ENCODE measurements at places on chromosomes 7 and 10.
A peak's percentile ranks its signal among the peaks of the same experiment; 100 is the strongest.

DNA sequence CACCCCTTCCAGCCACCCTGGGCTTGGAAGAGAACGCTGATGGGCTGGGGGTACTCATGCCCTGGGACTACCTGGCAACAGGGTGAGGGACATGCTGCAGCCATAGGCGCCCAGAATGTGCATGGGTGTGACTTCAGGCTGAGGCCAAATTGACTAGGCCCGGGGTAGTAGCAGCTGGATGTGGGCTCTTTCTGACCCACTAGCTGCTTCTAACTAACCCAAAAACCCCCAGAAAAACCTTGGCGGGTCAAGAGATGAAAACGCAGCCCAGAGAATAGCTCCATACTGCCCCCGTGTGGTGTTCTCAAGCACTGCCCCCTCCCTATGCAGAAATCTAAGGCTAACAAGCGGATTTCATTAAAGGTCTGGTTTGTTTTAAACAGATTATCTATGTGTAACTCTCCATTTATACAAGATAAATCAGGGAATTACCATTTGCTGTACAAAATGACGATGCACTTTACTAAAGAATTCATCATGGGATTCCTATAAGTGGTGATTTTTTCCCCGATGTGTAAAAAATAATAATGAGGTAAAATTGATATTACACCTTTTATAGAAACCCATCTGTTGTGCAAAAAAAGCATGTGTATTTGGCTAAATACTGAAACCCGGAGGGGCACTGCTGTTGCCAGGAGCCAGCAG lies 4.2 kb downstream of the SMARCD3 start:
- peak; percentile 49 for DNase-seq

GRCh38 chr7:133053321-133053891 lies 28.5 kb downstream of the CHCHD3 start:
- no peak for DNase-seq

DNA sequence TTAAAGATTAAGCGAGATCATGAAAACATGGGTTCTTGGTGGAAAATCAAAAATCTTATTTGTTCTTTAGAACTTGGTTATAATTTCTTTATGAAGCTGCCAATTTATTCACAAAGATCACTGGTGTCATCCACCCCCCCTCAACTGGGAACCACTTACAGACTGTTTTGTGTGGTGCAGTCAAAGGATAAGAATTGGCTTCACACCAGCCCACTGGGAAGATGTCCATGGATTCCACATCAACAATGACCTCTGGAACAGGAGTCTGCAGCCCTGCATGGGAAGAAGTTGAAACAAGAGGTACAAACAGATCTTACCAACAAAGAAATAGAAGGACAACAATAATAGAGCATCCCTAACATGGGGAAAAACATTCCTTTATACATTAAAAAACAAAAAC lies 205.2 kb downstream of the SFMBT2 start:
- DNase-seq = no peak

DNA sequence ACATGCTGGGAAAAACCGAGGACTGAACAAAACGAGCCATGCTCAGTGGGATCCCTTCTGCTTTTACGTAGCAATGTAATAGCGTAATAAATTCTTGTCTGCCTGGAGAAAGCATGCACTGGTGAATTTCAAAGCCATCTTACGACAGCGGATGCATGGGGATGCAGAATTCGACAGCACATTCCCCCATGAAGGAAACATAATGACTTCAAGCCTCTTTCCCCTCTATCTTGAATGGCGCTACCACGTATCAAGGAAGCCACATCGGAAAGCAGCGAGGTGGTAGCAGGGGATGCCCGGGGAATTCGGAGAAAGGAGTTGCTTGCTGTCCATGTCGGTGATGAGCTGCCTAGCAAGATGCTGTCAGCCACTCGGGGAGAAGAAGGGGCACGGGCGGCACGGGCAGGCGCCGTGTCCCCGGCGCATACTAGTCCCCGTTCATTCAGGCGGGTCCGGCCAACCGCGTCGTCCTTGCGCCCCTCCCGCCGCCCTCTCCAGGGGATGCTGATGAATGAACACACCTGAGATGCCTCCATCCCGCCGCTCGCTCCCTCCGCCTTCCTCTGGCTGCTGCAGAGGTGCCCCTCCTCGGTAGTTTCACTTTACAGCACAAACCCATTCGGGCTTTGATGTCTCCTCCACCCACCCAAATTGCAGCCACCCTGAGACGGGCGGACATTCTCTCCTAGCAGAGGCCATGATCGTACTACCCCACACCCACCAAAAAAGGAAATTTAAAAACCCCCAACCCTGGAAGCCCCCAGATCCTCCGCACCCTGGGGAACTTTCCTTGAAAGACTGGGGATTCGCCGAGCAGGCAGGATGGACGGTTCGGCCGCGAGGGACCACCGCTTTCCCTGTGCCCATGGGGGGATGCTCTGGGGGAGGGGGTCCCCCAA lies 644 bp downstream of the SORBS1 start:
- peak; percentile 37 for DNase-seq

GRCh38 chr10:36048236-36048635 lies 406.1 kb upstream of the FZD8 start:
- no peak for DNase-seq

DNA sequence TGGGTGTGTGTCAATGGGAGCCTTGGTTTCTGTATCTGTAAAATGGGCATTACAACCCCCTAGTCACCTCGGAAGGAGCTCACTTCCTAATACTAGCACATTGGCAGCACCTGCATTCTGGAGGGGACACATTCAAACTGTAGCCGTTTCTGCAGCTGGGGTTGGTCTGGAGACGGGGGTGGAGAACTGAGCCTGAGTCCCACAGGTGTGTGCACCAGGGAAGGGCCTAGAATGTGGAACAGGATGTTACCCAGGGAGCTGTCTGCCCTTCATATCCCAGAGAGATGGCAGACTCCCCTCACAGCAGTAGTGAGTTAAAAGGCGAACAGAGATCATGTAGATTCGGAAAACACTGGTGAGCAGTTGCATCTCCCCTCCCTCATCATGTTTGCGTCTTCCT lies 272.8 kb upstream of the ZNF32 start:
- DNase-seq = no peak

DNA sequence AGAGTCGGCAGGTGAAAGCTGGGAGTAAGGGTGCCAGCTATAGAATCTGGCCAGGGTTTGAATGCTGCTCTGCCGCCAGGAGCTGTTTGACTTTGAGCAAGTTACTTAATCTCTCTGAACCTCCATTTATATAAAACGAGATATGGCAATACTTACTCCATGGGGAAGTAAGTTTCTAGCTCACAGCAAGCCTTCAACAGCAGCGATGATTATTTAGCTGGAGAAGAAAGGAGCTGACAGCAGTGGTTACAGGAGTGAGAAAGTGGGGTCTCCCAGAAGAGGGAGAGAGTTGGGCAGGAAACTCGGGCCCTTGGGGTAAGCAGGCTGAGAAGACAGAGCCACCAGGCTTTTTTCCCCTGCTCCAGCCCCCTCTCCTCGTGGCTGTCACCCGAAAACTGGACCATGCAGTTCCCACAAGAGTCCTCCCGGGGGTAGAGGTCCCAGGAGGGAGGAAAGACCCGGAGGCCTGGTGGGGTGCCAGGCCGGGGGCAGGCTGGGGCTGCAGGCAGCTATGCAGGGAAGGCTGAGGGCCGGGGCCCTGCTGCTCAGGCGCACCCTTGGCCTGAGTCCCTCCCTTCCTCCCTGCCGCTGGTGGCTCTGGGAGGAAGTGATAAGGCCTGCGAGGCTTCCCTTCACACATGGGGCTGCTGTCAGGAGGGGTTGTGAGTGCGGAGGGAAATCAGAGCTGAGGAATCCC lies 3.5 kb downstream of the NOS3 start:
- DNase-seq = no peak

DNA sequence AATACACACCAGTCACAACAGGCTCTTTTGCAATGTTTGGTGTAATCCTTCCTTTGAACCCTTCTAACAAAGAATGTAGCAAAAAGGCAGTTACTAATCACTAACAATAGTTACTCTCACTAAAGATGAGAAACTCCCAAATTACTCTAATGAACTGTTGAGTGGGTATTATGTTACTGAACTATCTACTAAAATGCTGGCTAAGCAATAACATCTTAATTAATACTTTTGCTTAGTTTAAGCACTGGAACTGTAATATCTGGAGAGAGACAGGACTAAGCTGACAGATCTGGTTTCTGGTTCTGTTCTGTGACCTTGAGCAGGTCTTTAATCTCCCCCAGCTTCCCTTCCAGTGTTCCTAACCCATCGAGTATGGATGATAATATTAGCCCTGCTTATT lies 241.7 kb downstream of the CHCHD3 start:
- no peak for DNase-seq

- DNase-seq = no peak
These were observed 161.5 kb downstream of the FGFR2 start for GRCh38 chr10:121436630-121437341.

DNA sequence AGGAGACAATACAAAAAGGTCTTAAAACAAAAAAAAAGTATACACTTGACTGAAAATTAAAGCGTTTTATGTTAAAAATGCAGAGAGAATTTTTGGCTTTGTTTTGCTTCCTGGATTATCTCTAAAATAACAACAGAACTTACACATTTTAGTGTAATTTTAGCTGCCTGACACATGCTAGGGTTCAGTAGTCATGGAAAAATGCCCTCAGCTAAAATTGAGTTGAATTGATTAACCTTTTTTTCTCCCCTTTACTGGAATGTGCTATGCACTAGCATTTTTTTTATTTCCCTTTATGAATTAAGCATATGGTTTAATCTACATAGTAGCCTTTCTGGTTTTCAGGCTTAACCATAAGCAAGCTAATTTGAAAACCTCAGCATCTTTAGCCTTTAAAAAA lies 89.9 kb downstream of the ZNF277 start:
- no peak for DNase-seq

DNA sequence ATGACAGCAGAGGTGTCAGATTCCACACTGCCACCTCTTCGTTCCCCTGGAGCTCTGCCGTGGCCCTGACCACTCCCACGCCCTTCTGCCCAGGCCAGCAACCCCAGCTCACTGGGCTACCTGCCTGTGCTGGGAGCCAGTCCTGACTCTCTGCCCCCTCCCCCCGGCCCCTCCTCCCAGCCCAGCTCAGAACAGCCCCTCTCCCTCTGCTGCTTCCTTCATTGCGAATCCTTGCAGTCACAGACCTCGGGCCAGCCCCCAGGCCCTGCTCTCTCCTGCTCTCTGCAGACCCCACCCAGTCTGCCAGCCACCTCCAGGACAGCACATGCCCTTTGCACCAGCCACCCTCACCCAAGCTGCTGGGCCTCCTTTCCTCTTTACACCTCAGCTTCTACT lies 60.4 kb downstream of the TCERG1L start:
- no peak for DNase-seq

- no peak for DNase-seq
These were observed 28.6 kb downstream of the REEP3 start for GRCh38 chr10:63549810-63550209.

- no peak for DNase-seq
These were observed 188.6 kb downstream of the CUX1 start for GRCh38 chr7:102005933-102006480.

DNA sequence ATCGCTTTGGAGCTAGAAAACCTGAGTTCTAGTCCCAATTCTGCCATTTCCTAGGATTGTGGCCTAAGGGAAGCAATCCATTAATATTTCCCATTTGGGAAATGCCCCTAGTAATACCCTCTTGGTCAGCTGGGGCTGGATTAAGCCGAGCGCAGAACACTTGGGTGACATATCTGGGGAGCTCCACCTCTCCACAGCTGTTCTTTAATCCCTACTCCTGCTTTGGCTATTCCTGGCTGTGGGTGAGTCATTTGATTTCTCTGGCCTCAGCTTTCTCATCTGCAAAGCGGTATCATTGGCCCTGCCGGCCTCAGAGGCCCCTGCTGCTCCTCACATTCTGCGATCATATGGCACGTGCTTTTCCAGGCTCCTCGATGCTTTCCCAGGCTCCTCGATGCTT lies 108.3 kb downstream of the BUB3 start:
- no peak for DNase-seq

DNA sequence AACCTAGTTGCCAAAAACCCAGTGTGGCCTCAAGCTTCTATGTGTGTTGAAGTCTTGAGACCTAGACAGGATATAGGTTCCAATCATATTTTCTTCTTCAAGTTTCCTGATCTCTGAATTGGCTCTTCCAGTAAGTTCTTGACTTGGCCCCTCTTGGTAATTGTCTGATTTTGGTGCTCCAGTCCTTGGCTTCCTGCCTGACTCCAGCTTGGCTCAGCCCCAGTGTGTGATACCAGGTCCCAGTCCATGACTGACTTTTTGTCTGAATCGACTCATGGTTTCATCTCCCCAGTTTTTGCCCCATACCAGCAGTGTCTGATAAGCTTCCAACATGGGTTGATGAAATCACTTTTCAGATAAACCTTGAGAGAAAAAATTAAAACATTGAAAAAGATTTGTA lies 72.3 kb downstream of the FAS start:
- DNase-seq = no peak

GRCh38 chr10:106387063-106387462 lies 777.4 kb downstream of the SORCS1 start:
- DNase-seq = no peak

DNA sequence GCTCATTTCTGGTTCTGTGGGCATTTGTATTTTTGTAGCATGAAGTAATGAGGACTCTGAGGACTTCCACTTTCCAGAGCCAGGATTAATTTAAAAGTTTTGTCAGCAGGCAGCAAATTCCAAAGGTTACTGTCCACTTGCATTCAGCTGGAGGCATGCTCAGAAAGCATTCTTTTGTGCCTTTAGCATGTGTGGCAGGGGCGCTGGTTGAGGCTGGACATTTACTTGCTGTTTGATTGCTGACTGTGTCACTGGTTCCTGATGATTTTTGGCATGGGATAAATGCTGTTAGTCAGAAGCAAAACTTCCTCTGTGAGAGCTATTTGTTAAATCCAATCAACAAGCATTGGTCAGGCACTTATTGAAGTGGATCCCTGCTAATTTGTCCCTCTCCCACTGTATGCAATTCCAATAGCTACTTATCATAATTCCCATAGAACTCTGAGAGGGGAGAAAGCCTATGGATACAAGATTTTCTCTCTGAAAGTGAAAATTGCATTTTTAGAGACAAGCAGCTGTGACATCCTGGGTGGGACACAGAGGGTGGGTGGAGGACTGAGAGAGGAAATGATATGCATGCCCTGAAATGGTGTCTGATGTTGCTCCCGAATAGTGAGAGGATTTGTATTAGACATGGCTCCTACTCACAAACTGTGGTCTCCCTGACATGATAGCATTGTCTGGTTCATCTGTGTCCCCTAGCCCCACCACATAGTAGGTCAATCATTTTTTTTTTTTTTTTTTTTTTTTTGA lies 161.2 kb upstream of the WDR11 start:
- DNase-seq = no peak

- DNase-seq = no peak
These were observed 349.8 kb downstream of the NXPH1 start for GRCh38 chr7:8783229-8783628.

Measured in memory B cell (primary cell).